ENCODE measurements at places on chromosomes 5 and 9.

DNA sequence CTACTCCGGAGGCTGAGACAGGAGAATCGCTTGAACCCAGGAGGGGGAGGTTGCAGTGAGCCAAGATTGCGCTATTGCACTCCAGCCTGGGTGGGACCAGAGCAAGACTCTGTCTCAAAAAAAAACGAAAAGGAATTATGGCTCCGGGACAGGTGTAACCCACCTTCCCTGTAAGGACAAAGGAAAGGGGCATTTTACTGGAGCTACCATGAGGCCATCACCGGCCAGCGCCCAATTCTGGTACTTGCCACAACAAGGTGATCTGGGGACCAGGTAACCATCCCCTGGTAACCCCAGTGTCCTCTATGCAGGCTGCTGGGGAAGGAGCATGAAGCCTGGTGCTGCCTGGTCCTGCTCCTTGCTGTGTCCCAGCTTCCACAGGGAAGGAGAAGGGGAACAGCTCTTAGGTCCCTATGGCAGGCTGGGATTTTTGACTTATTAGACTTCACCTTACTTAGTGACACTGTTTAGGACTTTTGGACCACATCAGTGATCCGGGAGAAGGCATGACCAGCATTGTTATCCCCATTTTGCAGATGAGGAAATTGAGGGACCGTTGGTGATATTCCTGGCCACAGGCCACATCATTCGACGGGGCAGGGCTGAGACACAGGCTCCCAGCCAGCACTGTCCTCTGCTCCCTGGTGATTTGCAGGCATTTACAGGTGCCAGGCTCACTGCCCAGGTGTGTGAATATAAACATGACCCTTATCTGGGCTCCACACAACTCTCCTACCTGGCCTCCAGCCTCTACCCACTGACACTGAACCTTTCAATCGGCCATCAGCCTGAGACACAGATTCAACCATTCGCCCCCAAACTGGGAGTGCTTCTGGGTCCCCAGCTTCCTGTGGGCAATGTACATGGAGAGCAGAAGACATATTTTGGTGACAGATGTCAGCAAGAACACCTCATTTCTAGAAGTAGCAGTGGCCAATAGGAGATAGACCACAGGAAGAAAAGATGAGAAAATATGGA, 26.5 kb upstream of the ABO start:
- DNase-seq, result no peak

GRCh38 chr5:169705322-169705721, 68.2 kb downstream of the DOCK2 start:
- no peak for DNase-seq

- no peak for DNase-seq
Measured at GRCh38 chr5:82859451-82860140, 217.6 kb downstream of the TMEM167A start.

DNA sequence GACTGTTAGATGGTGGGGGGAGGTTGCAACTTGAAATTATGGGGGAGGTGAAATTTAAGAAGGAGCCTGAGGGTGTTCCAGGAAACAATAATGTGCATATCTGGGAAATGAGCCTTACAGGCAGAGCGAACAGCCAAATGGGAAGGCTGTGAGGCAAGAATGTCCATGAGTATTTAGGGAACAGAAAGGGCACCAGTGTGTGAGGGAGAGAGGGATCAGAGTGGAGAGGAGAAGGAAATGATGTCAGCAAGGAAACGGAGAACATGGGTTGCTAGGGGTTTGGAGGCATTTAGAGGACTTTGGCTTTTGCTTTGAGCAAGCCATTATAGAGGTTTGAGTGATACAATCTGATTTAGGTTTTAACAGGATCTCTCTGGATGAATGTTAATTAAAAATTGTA, 285.4 kb downstream of the TLE4 start:
- no peak for DNase-seq

DNA sequence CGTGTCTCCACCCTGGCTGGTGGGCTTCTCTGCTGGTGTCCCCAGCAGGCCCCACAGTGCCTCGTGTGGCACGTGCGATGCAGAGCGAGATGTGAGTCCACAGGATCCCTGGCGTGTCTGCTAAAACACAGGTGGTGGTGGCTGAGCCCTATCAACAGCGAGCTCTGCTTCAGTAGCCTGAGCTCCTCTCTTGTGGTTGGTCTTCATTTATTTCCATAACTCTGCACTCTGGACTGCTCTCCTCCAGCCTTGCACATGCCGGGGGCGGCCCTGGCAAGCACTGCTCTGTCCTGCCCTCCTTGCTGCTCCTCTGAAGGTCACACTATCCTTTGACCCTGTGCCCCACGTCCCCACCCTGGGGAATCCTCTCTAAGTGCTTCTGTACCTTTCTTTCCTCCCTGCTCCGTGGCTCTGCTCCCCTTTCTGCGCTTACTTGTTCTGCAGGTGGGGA, 59.2 kb downstream of the NSUN2 start:
- DNase-seq, result no peak

- no peak for DNase-seq
Measured at GRCh38 chr5:56523790-56524575, 290.9 kb upstream of the ANKRD55 start.

GRCh38 chr5:93303291-93303691, 277.7 kb downstream of the NR2F1-AS1 start:
- DNase-seq, result no peak

GRCh38 chr5:126961702-126962101, 68.7 kb downstream of the MARCHF3 start:
- peak; percentile 33 for DNase-seq

DNA sequence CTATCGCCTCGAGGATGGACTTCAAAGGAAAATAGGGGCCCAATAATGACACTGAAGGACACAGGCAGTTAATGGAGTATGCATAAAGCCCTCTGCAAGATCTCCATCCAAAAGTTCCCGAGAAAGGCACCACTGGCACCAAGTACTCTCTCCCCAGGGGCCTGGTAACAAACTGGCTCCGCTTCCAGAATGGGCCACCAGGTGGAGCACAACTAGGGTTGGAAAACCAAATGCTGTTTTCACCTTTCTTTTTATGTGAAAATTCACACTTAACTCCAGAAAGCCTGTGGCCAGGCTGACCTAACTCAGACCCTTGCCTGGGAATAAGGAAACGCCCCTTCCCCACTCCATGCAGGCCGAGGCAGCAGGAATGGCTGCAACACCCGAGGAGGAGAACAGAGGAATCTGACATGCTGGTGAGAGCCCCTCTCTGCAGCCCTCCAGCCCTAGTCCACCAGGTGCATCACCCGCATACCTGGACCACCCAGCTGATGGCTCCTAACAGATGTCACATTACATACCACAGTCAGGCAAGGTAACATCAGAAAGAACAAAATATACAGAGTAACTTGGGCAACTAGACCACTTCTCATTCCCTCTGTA, 42.8 kb downstream of the CAMSAP1 start:
- peak; percentile 62 for DNase-seq

GRCh38 chr9:80707120-80707519, 982.2 kb downstream of the TLE1 start:
- no peak for DNase-seq

GRCh38 chr5:122909470-122910100, 64.2 kb downstream of the SNX24 start:
- no peak for DNase-seq

- DNase-seq, result no peak
Measured at GRCh38 chr5:53397141-53397757, 83.2 kb upstream of the FST start.

- DNase-seq, result no peak
Measured at GRCh38 chr5:84715091-84715490, 330.4 kb upstream of the EDIL3 start.

DNA sequence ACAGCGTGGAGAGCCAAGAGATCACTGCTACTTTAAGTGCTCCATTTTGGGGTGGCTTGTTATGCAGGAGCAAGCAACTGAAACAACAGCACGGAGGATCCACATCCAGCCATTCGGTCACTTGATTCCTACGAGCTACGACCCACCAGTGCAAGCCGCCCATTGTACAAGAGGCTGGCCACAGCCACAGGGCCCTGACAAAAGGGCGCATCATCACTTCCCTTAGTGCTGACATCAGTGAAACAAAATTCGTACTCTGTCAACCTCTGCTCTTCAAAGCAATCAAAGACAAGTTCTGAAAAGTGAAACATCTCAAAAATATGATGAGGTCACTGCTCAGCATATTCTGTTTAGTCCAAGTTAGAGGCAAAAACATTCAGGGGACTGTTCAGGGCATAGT, 168.4 kb downstream of the GADD45G start:
- DNase-seq, result no peak

- no peak for DNase-seq
Measured at GRCh38 chr5:7902201-7902600, 33.3 kb downstream of the MTRR start.

- DNase-seq, result no peak
Measured at GRCh38 chr5:136104306-136104965, 28.2 kb upstream of the SMAD5 start.

- no peak for DNase-seq
Measured at GRCh38 chr9:98612061-98612752, 96.5 kb downstream of the GABBR2 start.

GRCh38 chr9:132324425-132324824, 30.4 kb downstream of the SETX start:
- DNase-seq, result no peak

- no peak for DNase-seq
Measured at GRCh38 chr9:135456436-135457104, 23.0 kb upstream of the PPP1R26 start.

DNA sequence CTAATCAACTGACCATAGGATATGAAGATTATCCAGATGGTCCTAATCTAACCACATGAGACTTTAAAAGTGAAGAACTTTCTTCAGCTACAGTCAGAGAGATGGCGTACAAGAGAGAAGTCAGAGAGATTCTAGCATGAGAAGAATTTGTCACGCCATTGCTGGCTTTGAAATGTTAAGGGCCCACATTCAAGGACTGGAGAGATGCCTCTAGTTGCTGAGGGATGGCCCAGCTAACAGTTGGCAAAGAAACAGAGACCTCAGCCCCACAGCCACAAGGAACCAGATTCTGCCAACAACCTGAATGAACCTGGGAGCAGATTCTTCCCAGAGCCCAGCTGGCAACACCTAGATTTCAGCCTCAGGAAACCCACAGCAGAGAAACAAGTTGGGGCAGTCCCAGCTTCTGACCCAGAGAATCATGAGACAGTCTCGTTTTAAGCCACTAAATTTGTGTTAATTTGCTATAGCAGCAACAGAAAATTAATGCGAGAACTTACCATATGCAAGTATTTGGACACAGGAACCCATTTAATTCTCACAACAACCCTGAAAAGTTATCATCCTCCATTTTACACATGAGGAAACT, 132.0 kb downstream of the MLLT3 start:
- DNase-seq, result no peak

GRCh38 chr5:76408104-76408654, 5.1 kb downstream of the IQGAP2 start:
- DNase-seq, result peak; percentile 66

GRCh38 chr9:89919171-89919681, 314.4 kb downstream of the GADD45G start:
- DNase-seq, result peak; percentile 65

DNA sequence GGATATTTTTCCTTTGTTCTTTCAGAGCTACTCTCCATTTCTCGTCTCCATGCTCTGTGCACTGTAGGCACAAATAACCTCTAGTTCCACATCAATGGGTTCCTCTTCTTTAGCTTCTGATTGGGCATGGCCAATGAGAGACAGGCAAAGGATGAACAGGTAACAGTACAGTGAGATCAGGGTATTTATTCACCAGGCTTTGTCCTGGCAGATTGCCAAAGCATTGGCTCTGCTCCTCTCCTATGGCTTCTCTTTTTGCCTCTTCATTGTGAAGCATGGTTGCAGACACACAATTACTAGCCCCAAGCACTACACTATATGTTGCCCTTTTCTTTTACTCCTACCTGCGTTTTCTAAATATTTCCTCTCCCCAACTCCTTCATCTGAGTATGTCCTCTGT, 215.1 kb upstream of the ARRDC3 start:
- DNase-seq, result no peak

- DNase-seq, result no peak
Measured at GRCh38 chr5:145130996-145131395, 704.1 kb downstream of the PRELID2 start.

DNA sequence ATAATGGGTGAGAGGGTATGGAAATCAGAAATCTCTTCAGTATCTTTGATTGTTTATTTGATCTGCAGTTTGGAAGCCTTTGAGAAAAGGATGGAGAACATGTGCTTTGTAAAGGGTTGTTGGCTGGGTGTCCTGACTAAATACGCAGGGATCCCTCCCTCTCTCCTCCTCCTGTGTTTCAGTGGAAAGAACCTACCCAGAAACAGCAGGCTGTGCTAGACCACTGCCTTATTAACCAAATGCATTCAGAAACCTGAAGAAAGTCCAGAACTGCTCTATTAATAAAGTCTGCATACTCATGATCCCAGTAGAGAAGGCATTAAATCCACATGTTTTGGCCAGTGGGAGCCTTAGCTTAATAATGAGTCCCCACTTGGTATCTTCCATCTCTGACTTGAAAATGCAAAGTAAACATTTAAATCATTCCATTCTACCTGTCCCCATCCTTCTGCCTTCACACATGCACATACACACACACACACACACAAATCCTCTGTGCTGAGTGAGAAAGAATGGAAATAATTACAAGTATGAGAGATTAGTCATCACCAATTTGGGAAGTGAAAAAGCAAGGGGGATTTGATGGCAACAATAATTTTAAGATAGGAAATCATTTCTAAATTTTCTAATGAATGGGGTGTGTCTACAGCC, 10.0 kb upstream of the LECT2 start:
- DNase-seq, result no peak

- DNase-seq, result no peak
Measured at GRCh38 chr9:93897075-93897970, 57.8 kb downstream of the BARX1 start.

GRCh38 chr5:146731909-146732659, 146.5 kb downstream of the PPP2R2B start:
- no peak for DNase-seq

DNA sequence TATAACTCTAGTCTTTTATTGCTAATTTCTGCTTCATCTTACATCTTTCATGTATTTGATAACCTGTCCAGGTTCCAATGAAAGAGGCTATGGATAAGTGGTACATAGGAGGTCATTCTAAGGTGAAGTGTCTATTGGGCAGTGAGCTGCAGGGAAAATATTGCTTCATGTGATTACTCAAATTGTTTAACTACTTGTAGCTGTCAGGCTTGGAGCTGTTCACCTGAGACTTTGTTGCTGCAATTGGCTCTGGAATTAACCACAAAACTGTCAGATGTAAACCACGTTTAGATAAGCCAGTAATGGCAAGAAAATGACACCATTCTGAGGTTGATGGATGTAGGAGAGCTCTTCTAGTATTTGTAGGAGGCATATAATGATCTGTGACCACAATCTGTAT, 26.0 kb downstream of the ADAMTSL1 start:
- no peak for DNase-seq

- DNase-seq, result no peak
Measured at GRCh38 chr5:139821806-139822552, 26.4 kb downstream of the PSD2 start.
